Fibroblast of upper back skin (primary cell): ENCODE measurements at places on chromosomes 5 and 9.

- no peak for DNase-seq
Observed at GRCh38 chr5:164688437-164688836, 1183.0 kb downstream of the MAT2B start.

DNA sequence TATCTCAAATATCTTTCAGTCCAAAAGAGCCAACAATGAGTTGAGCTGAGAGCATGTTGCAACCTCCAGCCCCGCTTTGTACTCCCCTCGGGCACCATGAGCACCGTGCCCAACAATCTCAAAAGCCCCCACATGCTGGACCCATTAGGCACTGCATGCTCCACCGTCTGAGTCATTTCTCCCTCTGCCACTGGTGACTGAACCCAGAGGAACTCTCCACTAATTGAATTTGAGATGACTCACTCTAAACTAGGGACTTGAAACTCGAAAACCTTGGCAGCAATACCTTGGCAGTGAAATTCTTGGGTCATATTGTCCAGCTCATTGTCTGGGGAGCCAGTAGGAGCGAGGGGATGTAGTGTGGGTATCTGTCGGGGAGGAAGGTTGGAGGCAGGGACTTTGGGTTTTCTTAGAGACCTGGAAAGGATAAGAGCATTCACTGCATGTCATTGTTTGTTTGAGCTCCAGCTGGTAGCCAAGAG lies 49.9 kb upstream of the SLIT3 start:
- peak; percentile 100 for DNase-seq

DNA sequence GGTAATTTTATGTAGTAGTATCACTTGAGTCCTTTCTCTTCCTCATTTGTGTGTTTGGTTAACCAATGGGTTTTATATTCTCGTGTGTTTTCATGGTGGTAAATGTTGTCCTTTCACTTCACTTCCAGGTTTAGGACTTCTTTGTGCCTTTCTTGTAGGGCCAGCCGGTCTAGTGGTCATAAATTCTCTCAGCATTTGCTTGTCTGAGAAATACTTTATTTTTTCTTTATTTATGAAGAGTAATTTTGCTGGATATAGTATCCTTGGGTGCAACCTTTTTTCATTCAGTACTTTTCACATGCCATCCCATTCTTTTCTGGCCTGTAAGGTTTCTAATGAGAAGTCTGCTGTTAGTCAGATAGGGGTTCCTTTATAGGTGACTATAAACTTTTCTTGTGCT lies 107.1 kb downstream of the GNA14 start:
- no peak for DNase-seq

GRCh38 chr5:78792345-78793055 lies 143.9 kb upstream of the LHFPL2 start:
- no peak for DNase-seq

DNA sequence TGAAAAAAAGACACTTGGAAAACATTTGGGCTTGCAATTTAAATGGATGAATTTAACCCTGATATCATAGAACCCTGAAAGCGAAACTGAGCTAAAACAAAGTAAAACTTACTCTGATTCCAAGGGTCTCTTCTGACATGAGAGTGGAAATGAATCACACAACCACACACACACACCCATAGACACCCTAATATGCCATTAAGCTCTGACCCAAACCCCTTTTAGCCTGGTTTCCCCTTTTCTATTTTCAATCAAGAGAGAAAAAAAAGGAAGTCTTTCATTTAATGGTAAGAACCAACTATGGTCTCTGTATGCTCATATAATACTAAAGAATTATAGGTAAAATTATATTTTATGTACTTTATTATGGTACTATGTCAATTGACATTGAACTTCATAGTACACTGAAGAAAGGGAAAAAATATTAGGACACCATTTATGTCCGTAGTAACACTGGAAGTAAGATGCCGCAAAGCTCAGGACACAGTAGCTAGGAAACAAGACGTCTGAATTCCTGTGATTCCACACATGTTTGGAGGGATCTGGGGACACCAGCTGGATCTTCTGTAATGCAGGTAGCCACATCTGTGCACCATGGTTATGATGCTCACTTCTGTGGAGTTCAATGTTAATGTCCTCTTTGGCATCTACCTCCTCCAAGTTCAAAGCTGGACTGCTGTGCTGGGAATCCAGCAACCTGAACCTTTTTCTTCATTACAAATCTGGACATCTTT lies 95.8 kb downstream of the PCSK1 start:
- DNase-seq, result peak; percentile 52

- peak; percentile 86 for DNase-seq
Observed at GRCh38 chr9:118331622-118332045, 627.4 kb downstream of the TLR4 start.

- peak; percentile 93 for DNase-seq
Observed at GRCh38 chr5:43769571-43770355, 166.8 kb downstream of the NNT start.

DNA sequence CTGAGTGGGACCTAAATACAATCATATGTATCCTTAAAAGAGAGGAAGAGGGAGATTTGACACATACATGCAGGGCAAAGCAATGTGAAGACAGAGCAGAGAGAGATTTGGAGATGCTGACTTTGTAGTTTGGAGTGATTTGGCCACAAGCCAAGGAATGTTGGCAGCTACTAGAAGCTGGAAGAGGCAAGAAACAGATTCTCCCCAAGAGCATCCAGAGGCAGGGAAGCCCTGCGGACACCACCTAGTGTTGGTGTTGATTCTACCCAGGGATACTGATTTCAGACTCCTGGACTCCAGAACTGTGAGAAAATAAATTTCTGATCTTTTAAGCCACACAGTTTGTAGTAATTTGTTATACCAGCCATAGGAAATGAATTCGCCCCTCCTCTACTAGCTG lies 64.9 kb upstream of the OSMR start:
- peak; percentile 87 for DNase-seq

- no peak for DNase-seq
Observed at GRCh38 chr5:108822211-108822947, 74.7 kb downstream of the FER start.

DNA sequence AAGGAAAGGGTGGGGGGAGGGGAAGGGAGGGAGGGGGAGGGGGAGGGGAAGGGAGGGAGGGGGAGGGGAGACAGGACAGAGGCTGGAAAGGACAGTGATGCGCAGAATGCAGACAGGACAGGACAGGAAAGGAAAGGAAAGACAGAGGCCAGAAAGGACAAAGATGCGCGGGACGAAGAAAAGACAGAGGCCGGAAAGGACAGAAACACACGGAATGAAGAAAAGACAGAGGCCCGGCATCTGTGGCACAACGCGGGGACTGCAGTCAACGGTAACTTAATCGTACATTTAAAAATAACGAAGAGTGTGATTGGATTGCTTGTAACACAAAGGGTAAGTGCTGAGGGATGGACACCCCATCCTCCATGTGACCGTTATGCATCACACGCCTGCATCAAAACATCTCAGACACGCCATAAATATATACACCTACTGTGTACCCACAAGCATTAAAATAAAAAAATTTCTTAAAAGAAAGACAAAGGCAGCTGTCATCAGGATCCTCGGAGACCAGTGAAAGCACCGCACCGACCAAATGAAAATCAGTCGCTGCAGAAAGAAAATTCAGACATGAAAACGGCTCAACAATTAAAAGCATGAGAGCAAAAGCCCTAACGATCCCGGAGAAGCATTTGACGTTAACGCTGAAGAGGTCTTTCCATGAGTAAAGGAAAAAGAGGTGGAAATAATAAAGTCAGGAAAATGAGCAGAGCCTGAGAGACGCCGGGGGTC lies 52.9 kb upstream of the EXOC3 start:
- DNase-seq, result no peak

- no peak for DNase-seq
Observed at GRCh38 chr5:181233801-181234454, 9.8 kb downstream of the RACK1 start.

DNA sequence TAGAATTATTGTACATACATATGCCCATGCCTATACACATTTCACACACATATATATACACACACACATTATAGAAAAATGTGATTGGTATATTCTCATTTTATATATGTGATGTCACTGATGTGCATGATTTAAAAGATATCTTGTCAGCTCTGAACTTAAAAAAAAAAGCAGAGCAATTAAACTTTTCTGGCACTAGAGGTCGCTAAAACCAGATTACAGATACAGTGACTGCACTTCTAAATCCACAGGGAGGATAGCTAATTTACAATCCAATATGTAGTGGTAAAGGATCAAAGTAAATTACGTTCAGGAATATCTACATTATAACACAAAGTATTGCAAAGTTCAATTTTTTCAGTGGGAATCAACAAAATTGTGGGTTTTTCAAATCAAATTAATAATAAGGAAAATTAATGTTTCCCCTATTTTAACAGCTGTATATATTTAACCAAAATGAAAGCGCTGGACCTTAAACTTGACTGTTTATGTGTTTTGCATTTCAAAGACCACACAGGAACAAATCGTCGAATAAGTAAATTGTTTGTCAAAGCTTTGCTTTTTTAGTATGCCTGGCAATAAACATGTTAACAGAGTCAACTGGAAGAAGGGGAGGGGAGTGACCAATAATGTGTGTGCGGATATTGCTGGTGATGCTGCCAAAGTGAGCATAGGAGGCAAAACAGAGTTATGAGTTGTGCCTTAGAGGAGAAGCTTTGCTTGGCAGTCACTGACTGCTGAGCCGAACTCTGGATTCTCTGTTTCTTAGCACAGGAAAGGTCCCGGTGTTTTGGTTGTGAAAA lies 1201.4 kb upstream of the C9orf72 start:
- peak; percentile 24 for DNase-seq

DNA sequence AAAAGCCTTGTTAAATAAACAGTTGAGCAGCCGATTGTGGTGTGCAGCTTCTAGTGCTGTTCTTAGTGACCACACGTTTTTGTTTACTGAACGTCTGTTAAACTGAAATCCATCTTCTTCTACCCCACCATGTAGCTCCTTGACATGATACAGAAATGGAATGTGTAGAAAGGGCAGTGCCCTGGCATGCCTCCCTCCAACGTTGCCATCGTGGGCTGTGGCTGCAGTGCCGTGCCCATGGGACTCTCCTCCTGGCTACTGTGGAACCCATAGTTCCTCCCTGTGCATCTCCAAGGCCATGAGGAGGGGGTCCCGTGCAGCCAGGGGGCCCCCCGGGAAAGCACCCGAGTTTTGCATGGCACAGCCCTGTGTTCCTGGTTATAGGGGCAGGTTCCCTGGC lies 23.3 kb upstream of the TGFBI start:
- no peak for DNase-seq

GRCh38 chr5:54009357-54009756 lies 301.0 kb downstream of the ARL15 start:
- no peak for DNase-seq

- DNase-seq, result no peak
Observed at GRCh38 chr5:91379246-91379913, 3.7 kb downstream of the ARRDC3 start.

DNA sequence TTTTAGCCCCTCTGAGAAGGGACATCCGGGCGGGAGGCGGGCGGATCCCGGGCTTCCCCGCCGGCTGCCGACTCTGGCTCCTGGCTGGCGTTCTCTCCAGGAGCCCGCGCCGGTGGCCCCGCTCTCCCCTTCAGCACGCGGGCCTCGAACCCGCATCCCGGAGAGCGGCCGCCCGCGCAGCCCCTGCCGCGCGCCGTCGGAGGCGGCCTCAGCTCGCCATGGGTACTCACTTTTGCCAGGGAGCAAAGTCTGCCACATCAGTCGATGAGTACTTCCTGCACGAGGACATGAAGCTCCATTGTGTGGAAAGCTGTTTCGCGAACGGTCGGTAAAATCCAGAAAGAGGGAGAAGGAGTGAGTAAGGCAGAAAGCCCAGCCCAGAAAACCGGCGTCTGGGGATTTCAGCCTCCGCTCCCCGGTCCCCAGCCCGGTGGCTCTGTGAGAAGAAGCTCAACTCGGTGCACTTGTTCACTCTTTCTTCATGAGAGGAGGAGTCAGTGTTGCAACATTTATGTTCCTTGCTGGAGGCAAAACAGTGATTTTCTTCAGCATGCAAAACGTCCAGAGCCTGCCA lies at the start of gene PRLR:
TSS of gene PRLR (minus strand) at position 450 of the 574 bp plus-strand sequence. CDS start 140,867 bp downstream, outside the sequence.
- DNase-seq, result peak; percentile 16

DNA sequence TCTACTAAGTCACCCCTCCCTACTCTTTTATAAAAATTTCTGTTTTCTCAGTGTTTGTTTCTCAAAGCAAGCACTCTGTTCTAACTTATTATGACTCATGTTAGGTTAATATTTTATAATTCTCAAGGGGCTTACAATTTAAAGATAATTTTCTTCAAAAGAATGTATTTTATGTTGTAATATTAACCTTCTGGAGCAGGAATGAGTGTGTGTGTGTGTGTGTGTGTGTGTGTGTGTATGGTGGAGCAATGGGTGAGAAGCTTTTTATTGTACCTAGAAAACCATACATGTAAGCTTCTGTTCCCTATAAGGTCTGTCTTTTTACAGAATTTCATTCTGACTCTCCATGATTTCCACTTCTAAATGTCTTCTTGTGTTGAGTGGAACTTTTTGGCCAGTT lies 63.0 kb downstream of the PBX3 start:
- peak; percentile 53 for DNase-seq

- DNase-seq, result peak; percentile 73
Observed at GRCh38 chr9:83024506-83025125, 38.3 kb downstream of the RASEF start.

GRCh38 chr5:83340511-83340918 lies 131.0 kb upstream of the VCAN start:
- peak; percentile 5 for DNase-seq

GRCh38 chr9:6195714-6196360 lies 19.8 kb upstream of the IL33 start:
- no peak for DNase-seq

DNA sequence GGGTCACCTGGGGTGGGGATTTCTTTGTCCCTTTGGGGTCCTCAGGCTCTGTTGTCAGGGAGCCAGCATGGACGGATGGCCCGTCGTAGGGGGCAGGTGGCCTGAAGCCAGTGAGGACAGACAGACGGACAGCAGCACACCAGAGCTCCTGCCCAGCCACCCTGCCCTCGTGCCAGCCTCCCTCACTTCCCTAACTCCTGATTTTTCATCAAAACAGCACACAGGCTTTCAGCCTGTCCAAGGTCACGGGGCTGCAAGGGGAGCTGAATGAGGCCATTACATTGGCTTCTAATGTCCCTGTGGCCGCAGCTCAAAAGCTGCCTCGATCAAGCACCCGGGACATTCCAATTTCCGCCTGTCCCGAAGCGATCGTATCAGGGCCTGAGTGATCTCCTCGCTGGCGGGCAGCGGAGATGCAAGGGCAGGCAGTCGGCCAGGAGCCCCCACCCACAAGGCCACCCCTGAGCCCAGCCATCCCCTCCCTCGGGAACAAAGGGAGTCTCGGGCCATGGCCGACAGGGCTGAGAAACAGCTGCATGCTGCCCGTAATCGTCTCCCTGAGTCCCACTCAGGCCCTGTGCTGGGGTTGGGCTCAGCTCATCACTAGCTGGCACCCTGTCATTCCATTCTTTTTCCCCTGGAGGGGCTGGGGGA lies 50.5 kb upstream of the RNU6ATAC start:
- DNase-seq, result no peak

GRCh38 chr9:21317956-21318923 lies 13.1 kb upstream of the IFNA5 start:
- DNase-seq, result peak; percentile 51

- no peak for DNase-seq
Observed at GRCh38 chr9:14347406-14348122, 33.6 kb upstream of the NFIB start.

DNA sequence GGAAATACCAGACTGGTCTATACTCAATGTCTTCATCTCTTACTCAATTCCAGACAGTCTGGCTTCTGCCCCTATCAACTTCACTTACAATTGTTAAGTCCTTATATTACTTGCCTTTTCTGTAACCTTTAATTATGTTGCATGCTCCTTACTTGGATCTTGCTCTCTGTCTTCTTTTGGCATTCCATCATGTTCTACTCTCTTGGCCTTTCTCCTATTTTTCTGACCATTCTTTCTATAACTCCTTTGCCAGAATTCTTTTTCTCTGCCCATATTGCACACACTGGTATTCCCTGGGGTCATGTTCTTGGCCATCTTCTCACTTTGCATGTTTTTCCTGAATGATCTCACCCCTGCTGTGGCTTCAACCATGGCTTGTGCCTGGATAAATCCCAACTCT lies 209.8 kb upstream of the ZNF462 start:
- DNase-seq, result peak; percentile 86
